Activated B cell treated with CpG ODN at 0.5 μM for 24 hours (primary cell): ENCODE measurements at places on chromosomes 2 and 18. TPM values are rescaled to one million over a fixed set of nuclear protein-coding genes. Genes with fewer than 3 reads are reported as not detected.
A peak's percentile ranks its signal among the peaks of the same experiment; 100 is the strongest.

The ZC3H15 gene
- total RNA-seq = 66.4 and 73.4 TPM in 2 replicates

The IL36G gene
- total RNA-seq = not detected in 2 replicates

The CCDC141 gene
- total RNA-seq = 32.1 and 38.8 TPM in 2 replicates

The NEB gene
- total RNA-seq = 1.2 and 2.0 TPM in 2 replicates

The PRSS56 gene
- not detected in 2 replicates for total RNA-seq

The C2orf81 gene
- 3.9 and 5.5 TPM in 2 replicates for total RNA-seq

DNA sequence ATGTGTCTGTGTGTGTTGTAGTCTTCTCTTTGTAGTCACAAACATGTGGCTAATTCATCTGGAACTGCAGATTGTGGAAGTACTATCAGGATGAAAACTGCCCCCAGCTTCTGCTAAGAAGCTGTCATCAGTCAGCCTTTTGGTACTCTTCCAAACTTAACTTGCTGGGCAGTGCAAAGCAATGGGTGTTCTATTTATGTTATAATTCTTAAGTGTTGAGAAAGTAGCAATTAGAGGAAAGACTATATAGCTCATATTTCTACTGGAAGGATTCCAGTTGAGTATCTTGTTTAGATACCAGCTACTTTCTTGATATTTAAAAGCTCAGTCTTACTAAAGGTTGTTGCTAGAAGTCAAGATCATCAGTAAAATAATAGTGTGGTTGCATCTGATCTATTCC, 52.1 kb downstream of the SLC38A11 start:
- no peaks in the 10 kb centered on the region for H3K36me3 ChIP-seq
- no peaks in the 10 kb centered on the region for H3K4me1 ChIP-seq
- no peaks in the 10 kb centered on the region for H3K27me3 ChIP-seq

DNA sequence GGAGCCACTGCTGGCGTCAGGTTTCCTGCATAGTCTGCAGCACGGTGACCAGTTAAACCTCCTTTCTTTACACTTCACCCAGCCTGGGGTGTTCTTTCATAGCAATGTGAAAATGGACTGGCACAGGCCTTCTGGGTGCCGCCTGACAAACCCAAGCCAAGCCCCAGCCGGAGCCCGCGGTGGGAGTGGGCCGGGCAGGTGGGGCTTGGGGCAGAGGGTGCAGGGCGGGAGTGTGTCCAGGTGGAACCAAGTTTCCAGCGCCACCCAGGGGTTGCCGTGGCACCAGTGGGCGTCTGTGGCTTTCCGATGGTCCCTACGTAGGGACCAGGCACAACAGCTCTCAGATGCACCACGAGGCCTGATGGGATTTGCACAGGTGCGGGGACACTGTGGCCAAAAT, 75.8 kb downstream of the RTP5 start:
- no peak overlapping the region for H3K27ac ChIP-seq
- H3K4me1 ChIP-seq = peaks cover 8% of the 10 kb centered on the region
- H3K27me3 ChIP-seq = no peaks in the 10 kb centered on the region

DNA sequence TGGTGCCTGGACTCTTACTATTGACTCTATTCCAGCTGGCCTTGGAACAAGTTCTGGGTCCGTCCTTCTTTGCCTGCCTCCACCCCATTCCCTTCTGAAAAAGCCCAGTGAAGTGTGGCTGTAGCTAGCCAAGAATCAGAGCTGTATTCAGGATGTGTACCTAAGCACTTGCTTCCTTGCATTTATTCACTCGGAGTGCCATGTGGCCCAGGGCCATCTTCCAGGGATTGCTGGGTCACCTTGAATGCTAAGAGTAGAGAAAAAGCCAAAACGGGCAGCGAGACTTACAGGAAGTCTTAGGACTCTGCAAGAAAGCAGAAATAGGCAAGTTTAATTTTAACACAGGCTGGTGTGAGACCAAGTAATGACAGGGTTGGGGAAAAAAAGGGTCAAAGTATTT, 4.1 kb downstream of the ITGA6 start:
- peaks cover 31% of the 10 kb centered on the region for H3K27me3 ChIP-seq
- H3K4me1 ChIP-seq = peaks cover 20% of the 10 kb centered on the region
- no peak for DNase-seq
- no peaks in the 10 kb centered on the region for H3K36me3 ChIP-seq

GRCh38 chr18:67183398-67183797, 333.1 kb downstream of the DSEL start:
- no peak overlapping the region for H3K4me3 ChIP-seq
- H3K27ac ChIP-seq = no peak overlapping the region

DNA sequence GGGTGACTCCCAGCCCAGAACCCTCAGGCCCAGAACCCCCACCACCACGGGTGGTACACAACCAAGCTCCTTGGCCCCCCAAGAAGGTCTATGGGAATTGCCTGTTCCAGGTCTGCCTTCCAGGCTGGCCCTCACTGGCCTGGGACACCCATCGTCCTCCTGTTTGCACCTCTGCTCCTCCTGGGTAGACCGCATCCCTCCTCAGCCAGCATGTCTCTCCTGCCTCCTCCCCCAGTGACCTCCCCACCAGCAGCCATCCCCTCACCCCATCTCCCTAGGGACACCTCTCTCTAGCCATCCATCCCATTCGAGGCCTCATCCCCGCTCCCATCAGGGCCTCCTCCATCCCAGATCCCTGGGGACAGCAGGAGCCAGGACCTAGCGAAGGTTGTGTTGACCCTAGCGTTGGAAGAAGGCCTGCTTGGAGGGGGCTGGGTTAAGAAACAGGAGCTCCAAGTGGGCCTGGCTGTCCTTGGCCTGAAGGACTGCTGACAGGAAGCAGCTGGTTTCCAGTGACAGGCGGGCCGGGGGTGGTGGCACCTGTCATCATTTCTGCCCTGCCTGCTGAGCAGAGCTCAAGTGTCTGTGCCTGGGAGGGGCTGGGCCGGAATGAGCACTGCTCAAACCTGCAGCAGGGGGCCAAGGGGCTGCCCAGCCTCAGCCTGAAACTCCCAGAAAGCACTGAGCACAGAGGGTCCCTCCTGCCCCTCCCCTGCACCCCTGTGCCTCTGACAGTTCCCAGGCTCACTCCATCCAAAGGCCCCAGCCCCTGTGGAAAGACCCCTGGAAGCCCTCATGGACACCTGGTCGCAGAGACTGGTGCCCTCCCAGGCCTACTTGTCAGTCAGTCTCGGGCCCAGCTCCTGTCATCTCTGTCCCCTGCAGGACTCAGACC, 96.0 kb upstream of the OTOS start:
- H3K4me1 ChIP-seq = peaks cover 2% of the 10 kb centered on the region
- H3K36me3 ChIP-seq = no peaks in the 10 kb centered on the region
- peaks cover 5% of the 10 kb centered on the region for H3K27me3 ChIP-seq
- no peak overlapping the region for H3K4me3 ChIP-seq

- H3K27me3 ChIP-seq = no peaks in the 10 kb centered on the region
- H3K4me3 ChIP-seq = no peak overlapping the region
- H3K36me3 ChIP-seq = peaks cover 7% of the 10 kb centered on the region
- H3K4me1 ChIP-seq = no peaks in the 10 kb centered on the region
Observed at GRCh38 chr2:241458687-241459086, 49.7 kb downstream of the STK25 start.

- H3K4me1 ChIP-seq = peaks cover 9% of the 10 kb centered on the region
- no peak for DNase-seq
- H3K27ac ChIP-seq = no peak overlapping the region
- H3K36me3 ChIP-seq = no peaks in the 10 kb centered on the region
Observed at GRCh38 chr2:203824603-203825002, 43.0 kb upstream of the CTLA4 start.

DNA sequence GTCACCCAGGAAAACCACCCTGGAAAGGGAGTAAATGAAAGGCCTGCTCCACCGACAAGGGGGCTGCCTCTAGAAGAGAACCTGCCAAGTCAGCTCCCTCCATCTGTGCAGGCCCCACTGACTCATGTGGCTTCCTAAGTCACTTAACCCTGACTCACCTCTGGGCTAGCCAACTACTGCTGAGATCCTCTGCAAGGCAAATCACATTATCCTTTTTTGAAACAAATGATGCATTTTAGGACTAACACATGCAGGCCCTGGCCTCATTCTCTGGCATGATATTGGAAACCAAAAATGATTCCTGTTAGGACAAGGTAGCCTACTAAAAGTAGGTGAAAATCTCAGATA, 474.6 kb downstream of the EPHA4 start:
- no peak overlapping the region for H3K4me3 ChIP-seq
- H3K27ac ChIP-seq = no peak overlapping the region

DNA sequence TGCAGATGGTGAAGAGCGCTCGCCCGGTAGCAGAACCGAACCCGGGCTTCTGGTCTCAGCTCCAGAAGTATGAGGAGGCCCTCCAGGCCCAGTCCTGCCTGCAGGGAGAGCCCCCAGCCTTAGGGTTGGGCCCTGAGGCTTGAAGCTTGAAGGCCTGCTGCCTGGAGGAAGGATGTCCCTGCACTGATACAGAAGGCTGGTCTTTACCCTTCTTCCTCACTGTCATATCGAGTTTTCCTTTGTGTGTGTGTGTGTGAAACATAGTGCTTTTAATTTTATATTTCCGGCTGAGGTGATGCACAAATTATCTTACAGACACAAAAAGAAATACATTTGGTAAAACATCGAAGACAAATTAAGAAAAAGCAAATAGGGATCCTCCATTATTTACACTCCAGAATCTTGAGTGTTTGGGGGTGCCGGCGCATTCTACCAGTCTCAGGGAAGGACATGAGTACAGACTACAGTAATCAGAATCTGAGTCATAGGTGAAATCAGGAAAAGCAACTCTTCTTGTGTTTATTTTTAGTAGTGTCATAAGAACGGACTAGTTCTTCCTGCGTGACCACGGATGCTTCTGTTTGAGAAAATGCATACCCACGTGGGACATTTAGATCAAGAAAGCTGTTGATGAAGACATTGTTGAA, 1.3 kb downstream of the DUSP28 start:
- peak overlapping the region; percentile 89 for H3K27ac ChIP-seq
- no peaks in the 10 kb centered on the region for H3K27me3 ChIP-seq
- peaks cover 80% of the 10 kb centered on the region for H3K4me1 ChIP-seq
- H3K4me3 ChIP-seq = peak overlapping the region; percentile 81
- DNase-seq = no peak

DNA sequence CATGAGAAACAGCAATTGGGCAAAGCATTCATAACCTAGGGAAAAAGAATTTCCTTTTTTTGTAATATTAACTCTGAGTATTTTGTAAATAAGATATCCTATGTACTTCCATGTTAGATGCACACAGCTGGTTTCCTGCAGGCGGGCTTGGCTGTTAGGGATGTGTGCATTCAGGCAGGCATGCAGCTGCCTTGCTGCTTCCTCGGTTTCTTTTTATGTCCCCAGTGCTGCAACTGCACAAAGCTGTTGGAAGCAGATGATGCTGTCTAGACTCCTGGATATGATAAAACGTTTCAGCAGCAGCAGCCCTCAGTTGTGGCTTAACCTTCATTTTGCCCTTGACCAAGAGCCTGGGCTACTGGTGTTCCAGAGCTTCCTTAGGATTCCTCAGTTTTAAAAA, 89.4 kb upstream of the EML6 start:
- H3K36me3 ChIP-seq = peaks cover 76% of the 10 kb centered on the region
- peaks cover 60% of the 10 kb centered on the region for H3K4me1 ChIP-seq
- peak overlapping the region; percentile 47 for H3K4me3 ChIP-seq
- no peak for DNase-seq

DNA sequence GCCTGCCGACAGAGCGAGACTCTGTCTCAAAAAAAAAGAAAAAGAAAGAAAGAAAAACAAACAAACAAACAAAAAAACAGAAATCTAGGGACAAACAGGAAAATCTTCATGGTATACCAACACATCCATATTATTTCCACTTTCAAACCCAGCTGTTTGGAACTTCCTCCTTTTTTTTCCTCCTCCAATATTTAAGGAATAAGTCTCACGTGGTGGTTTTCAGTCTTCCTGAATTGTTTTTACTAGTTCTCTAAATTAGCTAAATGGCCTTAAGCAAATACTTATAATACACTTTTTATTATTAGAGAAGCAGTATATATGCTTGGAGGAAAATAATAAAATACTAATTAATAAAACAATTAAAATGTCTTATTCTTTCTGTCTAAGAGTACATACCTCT, 48.7 kb upstream of the GLS start:
- no peak overlapping the region for H3K4me3 ChIP-seq
- H3K27ac ChIP-seq = no peak overlapping the region
- H3K27me3 ChIP-seq = no peaks in the 10 kb centered on the region
- DNase-seq = no peak
- no peaks in the 10 kb centered on the region for H3K4me1 ChIP-seq
- peaks cover 8% of the 10 kb centered on the region for H3K36me3 ChIP-seq

DNA sequence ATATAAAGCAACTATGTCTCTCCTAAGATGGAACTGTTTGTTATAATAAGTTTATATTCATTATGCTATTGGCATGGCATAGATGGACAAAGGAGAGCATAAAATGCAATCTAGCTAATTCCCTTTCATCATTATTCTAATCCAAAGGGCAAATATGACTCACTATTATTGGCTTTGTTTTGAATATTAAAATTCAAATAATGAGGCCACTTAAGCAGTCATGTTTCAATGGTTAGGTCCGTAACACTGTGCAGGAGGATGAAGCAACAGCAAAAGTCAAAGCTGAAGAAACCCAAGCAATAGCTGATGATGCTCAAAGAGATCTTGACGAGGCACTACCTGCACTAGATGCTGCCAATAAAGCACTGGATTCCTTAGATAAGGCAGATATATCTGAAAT, 177.1 kb downstream of the TRABD2A start:
- H3K27ac ChIP-seq = no peak overlapping the region
- DNase-seq = no peak
- H3K27me3 ChIP-seq = no peaks in the 10 kb centered on the region
- no peak overlapping the region for H3K4me3 ChIP-seq

DNA sequence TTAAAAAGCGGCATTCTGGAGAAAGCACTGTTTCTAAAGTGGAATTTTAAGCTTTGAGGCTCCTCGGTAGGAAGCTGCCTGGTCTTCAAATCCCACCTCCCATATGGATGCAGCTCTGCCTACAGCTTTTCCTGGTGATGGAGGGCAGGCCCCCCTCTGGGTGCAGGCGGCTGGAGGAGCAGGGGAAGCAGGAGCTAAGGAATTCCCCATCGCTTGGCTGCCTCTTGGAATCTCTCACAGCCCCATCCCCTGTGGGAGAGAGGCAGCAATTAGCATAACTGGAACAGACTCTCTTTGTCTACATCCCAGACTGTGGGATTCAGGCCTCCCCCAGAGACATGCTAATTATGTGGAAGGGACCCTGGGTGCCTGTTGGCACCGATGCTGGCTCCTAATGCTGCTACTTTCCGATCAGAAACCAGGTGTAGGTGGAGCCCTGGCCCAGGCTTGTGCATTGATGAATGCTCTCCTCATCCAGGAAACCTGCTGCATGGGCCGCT, 51.3 kb downstream of the LIPG start:
- peaks cover 5% of the 10 kb centered on the region for H3K27me3 ChIP-seq
- no peak overlapping the region for H3K4me3 ChIP-seq
- no peak for DNase-seq
- no peaks in the 10 kb centered on the region for H3K36me3 ChIP-seq
- H3K4me1 ChIP-seq = no peaks in the 10 kb centered on the region

GRCh38 chr2:82781176-82781915, 1677.7 kb downstream of the SUCLG1 start:
- H3K36me3 ChIP-seq = no peaks in the 10 kb centered on the region
- no peaks in the 10 kb centered on the region for H3K27me3 ChIP-seq
- no peaks in the 10 kb centered on the region for H3K4me1 ChIP-seq
- no peak overlapping the region for H3K4me3 ChIP-seq

GRCh38 chr18:34821669-34822210, 111.6 kb downstream of the DTNA start:
- no peaks in the 10 kb centered on the region for H3K4me1 ChIP-seq
- no peak for DNase-seq
- H3K27ac ChIP-seq = no peak overlapping the region
- H3K4me3 ChIP-seq = no peak overlapping the region
- no peaks in the 10 kb centered on the region for H3K36me3 ChIP-seq
